ENCODE measurements at places on chromosomes 2 and 18.
A peak's percentile ranks its signal among the peaks of the same experiment; 100 is the strongest.

GRCh38 chr2:106044021-106044420 lies 150.1 kb downstream of the UXS1 start:
- peak; percentile 51 for DNase-seq

DNA sequence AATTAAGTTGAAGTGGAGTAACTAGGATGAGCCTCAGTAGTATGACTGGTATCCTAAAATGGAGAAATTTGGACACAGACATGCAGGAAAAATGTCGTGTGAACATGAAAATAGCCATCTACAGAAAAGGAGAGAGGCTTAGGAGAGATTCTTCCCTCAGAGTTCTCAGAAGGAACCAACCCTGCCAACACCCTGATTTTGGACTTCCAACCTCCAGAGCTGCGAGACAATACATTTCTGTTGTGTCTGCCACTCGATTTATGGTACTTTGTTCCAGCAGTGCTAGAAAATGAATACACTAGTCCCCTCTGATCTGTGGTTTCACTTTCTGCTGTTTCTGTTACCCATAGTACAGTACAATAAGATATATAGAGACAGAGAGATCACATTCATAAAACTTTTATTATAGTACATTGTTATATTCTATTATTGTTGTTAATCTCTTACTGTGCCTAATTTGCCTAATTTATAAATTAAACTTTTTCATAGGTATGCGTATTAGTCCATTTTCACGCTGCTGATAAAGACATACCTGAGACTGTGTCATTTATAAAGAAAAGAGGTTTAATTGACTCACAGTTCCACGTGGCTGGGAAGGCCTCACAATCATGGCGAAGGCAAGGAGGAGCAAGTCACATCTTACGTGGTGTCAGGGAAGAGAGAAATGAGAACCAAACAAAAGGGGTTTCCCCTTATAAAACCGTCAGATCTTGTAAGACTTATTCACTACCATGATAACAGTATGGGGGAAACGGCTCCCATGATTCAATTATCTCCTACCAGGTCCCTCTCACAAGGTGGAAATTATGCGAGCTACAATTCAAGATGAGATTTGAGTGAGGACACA lies 41.3 kb downstream of the PLEKHA3 start:
- no peak for DNase-seq

DNA sequence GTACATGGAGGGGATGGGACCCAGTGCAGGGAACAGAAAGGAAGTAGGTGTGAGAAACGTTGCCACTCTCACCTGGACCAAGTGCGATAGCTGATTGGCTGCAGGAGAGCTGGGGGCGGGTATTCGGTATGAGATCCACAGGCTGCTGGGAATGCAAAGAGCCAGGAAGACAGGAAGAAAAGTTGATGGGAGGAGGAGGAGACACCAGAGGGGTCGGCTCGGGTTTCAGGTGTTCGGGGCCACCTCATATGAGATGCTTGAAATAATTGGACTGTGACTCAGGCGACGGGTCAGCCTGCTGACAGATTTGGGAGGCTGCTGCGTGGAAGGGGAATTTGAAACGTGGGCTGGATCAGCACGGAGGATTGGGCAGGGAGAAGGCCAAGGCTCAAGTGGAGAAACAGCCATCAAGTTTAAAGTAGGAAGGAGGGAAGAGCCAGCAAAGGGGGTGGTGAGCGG lies 65.1 kb downstream of the MRPS9 start:
- no peak for DNase-seq

DNA sequence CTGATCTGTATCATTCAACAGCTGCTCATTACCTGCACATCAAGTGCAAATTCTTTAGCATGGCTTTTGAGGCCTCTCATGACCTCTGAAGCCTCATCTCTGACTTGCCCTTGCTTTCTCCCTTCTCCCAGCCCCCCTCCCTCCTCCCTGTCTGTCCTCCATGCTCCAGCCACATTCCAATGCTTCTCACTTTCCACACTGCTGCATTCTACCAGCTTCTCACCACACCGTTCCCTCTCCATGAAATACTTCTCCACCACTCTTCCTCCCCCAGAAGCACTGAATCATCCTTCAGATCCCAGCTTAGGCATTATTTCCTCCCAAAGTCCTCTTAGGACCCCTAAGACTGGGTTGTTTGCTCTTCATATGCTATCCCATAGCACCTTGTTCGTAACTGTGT lies 26.9 kb downstream of the GCG start:
- no peak for DNase-seq

- no peak for DNase-seq
These were observed 66.9 kb upstream of the CDC42EP3 start for GRCh38 chr2:37738266-37738885.

GRCh38 chr18:61581578-61582201 lies 248.5 kb downstream of the CDH20 start:
- peak; percentile 79 for DNase-seq

All from G401 (cell line).